Glomerular endothelial cell (primary cell): ENCODE measurements at places on chromosomes 11 and 22. TPM values are rescaled to one million over a fixed set of nuclear protein-coding genes. Genes with fewer than 3 reads are reported as not detected.

- DNase-seq, result no peak
Observed at GRCh38 chr22:37260901-37261336, 16.9 kb upstream of the RAC2 start.

The MYOD1 gene
- total RNA-seq, result not detected in 2 replicates

GRCh38 chr22:46352691-46353386 is 17.3 kb downstream of the TRMU start:
- no peak for DNase-seq

The RIBC2 gene
- 0.23 TPM in 1 of 2 replicates, not detected in the other for total RNA-seq
